Stimulated activated CD4-positive, alpha-beta T cell treated with anti-CD3 and anti-CD28 coated beads, TNF-alpha, amount 100 ng/mL, for 1 hour (primary cell): ENCODE measurements at places on chromosomes 2 and 18.

DNA sequence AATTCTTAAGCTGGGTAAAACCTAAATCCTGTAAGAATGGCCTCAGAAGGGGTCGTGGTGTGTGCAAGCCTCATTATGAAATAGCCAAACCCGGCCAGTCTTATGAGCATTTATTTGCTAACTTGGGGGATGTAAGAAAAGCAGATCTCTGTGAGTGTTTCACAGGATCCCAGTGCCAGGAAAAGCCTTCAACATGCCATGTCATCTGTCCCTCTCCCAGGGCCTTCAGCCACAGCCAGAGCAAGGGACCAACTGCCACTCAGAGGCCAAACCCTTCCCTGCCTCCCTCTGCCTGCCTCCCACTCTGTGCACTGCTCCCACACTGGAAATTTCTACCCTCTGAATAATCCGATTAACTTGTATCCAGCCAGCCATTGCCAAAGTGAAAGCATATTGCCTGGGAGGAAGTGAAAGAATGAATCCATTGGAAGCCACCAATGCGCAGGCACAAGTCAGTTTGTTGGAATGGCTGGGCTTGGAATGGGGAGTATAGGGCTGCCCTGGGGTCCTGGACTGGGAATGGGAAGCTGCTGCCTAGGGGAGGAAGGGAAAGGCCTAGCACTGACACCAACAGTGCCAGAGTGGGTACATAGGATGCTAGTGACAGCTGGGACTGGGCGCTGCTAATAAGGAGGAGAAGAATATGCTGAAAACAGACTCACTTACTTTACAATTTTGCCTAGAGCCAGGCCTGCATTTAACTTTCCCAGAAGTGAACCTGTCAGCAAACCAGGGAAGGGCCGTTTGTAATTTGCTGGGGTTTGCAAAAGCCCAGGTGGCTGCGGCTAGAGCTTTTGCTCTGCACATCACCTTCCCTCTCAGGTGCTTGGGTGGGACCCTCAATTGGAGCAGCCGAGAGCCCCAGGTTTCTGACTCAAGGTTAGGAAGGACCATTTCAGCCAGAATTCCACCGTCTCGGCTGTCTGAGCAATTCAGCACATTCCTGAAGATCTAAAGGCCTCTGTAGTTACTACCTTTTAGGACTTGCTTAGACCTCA is 146.6 kb upstream of the NCK2 start:
- no peak for DNase-seq

GRCh38 chr2:138622613-138623012 is 121.0 kb downstream of the SPOPL start:
- DNase-seq = no peak

GRCh38 chr2:72544554-72544953 is 281.3 kb downstream of the EXOC6B start:
- DNase-seq = no peak

GRCh38 chr18:22300665-22301636 is 116.8 kb downstream of the CTAGE1 start:
- DNase-seq = no peak

DNA sequence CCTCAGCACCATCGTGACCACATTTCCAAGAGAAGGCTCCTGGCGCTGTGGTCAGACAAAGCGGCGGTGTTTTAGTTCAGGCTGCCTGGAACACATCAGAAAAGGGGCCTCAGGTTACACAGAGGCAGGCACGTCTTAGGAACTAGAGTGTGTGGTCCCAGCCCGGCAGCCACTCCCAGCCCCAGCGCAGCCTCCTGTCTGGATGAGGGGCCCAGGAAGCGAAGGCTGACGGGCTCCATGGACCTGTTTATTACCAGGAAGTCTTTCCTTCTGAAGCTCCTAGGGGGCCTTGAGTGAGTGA is 10.0 kb upstream of the GPR55 start:
- DNase-seq = no peak

- DNase-seq = no peak
Measured at GRCh38 chr2:20452551-20452950, 5.7 kb downstream of the RHOB start.
